Stimulated activated CD4-positive, alpha-beta T cell treated with anti-CD3 and anti-CD28 coated beads, Interleukin-1b, Interleukin-23, amount 100 ng/mL, for 1 hour (primary cell): ENCODE measurements at places on chromosomes 7 and 10.

DNA sequence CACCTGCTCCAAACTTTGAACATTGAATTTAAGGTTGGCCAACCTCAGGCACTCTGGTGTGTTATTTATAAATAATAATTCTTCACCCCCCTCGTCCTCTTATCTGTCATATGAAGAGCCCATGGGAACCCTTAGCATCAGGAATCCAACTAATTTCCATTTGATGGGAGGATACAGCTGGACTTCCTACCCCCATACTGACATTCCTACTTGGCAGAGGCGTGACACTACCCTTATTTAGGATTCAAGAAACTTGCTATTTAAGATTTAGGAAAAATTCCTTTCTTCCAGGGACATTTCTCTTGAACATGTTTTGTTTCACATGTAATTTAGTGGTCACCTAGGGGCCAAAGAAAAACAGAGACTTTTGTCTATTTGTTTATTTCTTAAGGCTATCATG is 171.9 kb upstream of the NRP1 start:
- DNase-seq, result no peak

DNA sequence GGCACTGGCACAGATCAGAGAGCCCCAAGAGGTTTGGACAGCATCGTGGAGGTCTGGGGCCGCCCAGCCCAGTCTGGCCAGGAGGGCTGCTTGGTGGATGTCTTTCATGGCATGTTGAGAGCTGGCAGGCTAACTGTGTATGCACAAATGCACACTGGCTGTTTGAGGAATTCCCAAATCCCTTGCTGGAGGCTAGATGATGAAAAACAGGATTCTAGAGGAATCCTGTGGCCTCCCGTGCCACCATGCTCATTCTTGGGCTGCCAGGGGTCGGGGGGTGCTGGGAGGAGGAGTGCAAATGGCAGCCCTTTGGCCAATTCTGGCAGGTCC is 26.5 kb downstream of the LEP start:
- no peak for DNase-seq

DNA sequence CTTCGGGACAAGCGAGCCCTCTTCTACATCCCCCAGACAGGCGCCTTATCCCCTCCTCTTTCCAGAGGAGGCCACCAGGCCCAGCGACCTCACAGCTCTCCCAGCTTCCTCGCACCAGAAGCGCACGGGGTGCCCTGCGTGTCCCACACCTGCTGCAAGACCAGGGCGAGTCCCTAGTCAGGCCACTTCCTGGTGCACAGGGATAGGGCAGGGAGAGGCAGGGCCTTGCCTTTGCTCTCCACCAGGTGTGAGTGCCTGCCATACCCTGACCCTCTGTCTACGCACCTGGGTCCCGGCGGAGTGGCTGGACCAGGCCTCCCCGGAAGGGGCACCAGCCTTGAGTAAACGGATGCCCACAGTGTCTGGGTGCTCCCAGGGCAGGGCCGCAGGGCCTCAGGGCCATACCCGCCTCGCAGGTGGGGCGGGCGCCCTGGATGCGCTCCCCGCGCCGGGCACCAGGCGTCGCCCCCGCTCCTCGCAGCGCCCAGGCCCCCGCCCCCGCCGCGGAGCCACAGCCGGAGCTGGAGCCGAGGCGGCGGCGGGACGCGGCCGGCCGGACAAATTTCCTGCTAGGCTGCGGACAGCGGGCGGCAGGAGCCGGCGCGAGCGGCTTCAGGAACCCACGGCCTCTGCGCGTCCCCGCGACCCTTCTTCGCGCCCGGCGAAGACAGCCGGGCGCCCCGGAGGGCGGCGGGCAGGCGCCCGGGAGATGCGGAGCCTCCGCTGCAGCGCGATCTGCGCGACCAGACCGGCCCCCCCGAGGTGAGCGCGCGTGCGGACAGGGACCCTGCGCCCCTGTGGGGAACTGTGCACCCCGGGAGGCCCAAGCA is at the start of gene PTPRE:
TSS of gene PTPRE (plus strand) at position 556 of the 830 bp plus-strand sequence. CDS start 133,779 bp downstream, outside the sequence.
- DNase-seq, result peak; percentile 66

DNA sequence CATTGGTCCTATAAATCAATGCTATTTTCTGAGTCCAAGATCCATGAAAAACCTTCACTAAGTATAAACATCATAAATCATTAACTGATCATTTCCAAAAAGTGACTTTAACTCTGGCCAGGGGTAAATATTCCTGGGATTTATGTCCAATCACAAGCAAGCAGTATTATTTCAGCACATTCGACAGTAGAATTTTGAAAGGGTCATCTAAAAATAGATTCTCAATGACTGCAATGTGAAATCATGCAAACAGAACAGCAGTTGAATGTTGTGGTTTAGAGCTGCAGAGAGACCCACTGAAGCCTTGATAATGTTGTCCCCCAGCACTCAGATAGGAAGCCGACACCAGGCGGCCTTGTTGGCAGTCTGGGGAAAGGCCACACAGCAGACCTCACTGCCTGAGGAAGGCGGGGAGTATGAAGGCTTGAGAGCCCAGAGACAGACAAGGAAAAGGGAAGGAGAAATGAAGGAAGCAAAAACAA is 38.1 kb downstream of the FAM107B start:
- DNase-seq, result no peak

DNA sequence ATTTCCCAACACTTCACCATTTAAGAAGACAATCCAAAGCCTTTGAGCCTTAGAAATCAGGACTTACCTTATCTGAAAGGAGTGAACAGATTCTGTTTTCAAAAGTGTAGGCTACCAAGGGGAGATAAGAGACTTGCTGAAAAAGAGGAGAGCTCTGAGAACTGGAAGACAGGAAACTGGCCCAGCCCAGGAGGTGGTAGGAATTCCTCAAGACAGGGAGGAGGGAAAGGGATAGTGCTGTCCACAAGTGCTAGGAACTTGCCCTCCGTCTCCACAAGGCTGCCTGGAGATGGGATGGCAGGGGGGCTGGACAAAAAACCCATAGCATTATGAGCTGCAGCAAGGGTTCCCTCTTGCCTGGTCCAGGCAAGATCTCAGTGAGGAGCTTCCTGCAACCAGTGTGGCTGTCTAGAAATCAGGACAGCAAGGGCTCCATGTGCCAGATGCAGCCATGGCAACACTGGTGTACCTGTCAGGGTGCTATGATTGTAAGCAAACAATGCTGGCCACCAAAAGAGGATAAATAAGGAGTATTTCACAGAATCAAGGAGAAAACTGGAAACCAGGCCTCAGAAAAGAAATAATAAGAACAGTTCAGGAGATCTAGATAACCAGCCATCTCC is 22.7 kb upstream of the FRMD4A start:
- DNase-seq, result no peak

GRCh38 chr7:30019387-30019786 is 7.1 kb downstream of the FKBP14 start:
- no peak for DNase-seq

GRCh38 chr7:46168671-46169383 is 247.8 kb upstream of the IGFBP3 start:
- no peak for DNase-seq

GRCh38 chr10:22053048-22053447 is 49.5 kb upstream of the DNAJC1 start:
- no peak for DNase-seq

GRCh38 chr10:108755646-108756045 is 1167.7 kb downstream of the XPNPEP1 start:
- DNase-seq, result no peak

DNA sequence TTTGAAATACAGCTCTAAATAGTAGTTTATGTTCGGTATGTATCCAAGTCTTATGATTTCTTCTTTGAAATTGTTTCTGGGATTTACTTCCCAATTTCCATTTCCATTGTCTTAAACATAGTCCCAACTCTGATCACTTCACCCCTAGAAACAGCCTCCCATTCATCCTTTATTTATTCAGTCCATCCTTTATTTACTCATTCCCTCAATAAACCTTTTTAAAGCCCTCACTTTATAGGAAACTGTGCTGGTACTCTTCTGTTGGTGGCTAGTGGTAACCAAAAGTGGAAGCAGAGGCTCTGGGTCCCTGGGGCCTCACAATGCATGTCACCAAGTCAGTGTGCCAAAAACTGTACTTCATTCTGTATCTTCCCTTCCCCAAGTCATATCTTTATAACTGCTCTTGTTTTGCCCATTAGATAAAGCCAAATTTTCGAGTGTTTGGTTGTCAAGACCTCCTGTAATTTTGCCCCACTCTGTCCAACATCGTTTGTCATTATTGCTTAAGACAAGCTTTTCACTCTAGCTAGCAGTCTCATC is 3.9 kb upstream of the EPC1 start:
- no peak for DNase-seq

DNA sequence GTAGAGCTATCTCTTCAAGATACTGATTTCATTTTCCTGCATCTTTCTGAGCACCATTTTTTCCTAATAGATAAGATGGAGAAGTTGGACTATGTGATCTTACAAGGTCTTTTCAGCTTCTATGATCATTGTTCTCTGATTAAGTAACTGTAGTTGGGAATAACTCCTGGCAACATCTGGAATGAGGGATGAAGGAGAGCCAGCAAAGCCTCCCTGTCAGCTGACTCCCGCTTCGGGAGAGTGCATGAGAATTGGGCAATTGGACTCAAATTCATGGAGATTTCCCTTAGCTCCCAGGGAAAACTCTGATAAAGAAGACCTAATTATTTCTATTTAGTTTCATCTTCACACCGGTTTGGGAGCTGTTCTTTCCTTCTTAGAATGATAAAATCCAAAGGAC is 146.1 kb downstream of the CCDC71L start:
- no peak for DNase-seq

GRCh38 chr10:17980846-17981565 is 29.3 kb downstream of the SLC39A12 start:
- no peak for DNase-seq

DNA sequence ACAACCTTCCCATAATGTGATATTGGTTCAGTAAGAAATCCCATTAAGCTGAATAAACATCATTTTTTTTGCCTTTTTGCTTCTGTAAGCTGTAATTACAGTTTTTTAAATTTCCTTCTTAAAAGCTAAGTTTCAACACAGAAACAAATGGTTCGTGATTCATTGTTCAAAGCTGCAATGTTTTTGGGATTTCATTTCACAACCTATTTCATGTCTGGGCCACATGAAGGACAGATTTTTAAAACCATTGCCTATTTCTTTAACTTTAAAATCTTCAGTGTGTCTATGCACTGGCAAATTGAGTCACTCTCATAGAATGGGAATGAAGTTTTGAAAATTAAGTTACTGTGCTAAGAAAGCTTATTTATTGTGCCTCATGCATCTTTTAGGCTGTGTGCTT is 66.9 kb downstream of the TFPI2 start:
- no peak for DNase-seq

DNA sequence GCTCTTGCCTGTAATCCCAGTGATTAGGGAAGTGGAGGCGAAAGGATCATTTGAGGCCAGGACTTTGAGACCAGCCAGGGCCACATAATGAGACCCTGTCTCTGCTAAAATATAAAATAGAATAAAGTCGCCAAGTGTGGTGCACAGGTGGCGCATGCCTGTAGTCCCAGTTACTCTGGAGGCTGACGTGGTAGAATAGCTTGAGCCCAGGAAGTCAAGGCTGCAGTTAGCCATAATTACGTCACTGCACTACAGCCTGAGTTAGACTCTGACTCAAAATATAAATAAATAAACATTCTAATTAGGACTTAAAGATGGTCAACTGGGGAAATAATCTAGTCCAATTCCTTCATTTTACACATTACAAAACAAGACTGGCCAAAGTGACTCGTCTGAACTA is 768 bp downstream of the CHCHD2 start:
- no peak for DNase-seq

DNA sequence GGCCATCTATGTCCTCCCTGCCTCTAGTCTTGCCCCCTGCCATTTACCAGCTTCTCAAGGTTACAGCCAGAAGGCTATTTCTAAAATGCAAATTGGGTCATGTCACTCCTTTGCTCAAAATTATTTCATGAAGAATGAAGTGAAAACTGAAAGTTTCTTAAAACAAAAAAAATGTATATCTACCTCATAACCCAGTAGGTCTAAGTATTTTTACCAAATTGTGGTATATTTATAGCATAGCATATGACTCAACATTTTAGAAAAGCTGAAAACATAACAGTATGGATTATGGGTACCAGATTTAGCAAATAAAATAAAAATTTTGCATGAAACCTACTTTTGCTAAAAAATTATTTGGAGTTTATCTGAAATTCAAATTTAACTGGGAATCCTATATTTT is 78.4 kb downstream of the SLC16A9 start:
- no peak for DNase-seq

DNA sequence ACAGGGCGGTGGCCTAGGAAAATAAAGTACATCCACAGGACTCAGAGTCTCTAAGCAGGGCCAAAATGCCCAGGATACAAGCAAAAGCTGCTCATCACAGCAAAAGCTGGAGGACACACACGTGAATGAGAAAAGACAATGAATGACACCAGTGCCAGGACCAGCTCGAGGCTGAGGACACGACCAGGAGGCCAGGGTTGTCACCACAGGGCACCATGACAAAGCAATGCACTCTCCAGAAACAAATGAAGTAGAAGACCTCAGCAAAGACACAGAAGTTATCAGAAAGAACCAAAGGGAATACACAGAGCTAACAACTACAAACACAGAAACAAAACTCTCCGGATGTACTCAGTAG is 92.1 kb downstream of the FOXL3 start:
- no peak for DNase-seq

- DNase-seq, result no peak
Measured at GRCh38 chr7:2870471-2870931, 26.4 kb upstream of the GNA12 start.

DNA sequence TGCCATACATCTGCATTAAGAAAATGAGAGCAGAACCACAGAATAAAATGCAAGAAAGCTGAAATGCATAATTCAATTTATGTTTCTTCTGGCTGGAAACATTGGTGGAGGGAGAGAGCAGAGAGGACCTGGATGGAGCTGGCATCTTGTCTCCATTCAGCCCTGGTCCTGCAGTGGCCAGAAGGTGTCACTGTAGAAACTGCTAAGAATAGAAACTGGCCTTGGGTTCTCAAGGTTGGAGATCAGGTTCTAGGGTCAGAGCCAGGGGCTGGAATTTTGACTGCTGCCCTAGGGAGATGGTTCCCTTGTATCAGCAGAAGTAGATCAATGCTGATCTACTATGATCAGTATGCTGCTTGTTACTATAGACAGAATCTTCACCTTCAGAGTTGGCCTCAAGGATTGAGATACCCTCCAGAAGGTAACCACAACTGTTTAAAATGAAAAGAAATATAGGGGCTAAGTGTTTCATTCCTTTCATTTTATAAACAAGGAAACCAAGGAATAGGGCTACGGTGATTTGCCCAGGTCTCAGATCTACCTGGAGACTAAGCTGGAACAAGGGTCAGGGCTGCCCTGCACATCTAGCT is 13.1 kb downstream of the TAS2R41 start:
- DNase-seq, result no peak

- no peak for DNase-seq
Measured at GRCh38 chr10:101008823-101009423, 9.3 kb downstream of the LZTS2 start.

GRCh38 chr10:103157246-103157645 is 35.8 kb downstream of the NT5C2 start:
- DNase-seq, result no peak

DNA sequence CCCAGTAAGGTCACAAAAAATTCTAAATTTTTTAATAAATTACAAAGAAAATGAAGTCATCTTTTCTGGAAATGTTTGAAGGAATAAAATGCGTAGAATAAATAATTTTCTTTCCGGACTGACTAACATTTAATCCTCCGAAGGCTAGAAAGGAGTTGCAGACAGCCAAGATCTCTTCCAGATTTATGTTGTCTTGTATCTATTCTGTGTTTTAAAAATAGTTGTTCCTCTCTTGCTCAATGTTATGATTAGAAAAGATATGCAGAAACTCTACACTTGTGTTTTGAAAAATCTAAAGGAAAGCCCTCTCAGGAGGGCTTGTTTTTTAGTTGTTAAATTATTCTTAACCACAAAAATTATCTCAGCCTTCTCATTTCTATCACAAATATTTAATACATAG is 70.7 kb downstream of the MACC1 start:
- DNase-seq, result no peak

GRCh38 chr7:68176974-68177373 is 1180.3 kb downstream of the TYW1 start:
- no peak for DNase-seq
